ENCODE measurements at places on chromosomes 2 and 18.

- no peak for DNase-seq
Measured at GRCh38 chr2:119126650-119127049, 31.9 kb downstream of the C1QL2 start.

GRCh38 chr2:62038975-62039771 lies 133.7 kb downstream of the COMMD1 start:
- DNase-seq: no peak

DNA sequence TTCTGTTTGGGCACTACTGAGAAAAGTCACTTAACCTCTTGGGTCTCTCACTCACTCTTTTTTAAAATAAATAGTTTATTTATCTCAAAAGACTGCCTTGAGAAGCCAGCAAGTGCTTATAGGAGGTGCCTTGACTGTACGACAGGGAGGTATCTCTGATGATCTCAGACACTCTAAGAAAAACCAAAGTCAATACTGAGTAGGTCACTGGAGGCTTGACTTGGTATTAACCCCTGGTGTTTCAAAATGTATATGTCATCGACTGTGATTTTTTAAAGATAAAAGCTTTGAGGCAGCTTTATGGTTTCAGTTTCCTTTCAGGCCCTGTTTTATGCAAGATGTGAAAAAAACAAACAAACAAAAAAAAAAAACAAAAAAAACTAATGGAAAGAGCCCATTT lies 33.7 kb downstream of the MREG start:
- DNase-seq: no peak

DNA sequence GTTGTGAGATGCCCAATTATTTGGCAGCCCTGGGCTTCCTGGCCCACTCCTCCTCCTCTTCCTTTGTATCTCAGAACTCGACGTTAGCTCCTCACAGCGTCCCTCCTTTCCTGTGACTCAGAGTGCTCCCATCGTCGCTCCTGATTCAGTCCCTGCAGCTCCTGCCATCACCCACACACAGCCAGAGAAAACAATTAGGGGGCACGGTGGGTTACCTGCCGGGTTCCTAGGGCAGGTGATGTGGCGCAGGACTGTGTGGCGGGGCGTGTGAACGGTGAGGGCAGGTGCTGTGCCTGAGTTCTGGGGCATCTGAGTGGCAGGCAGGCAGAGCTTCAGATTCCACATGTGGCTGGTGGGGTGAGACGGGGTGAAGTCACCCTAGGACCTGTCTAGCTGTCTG lies 42.6 kb downstream of the GLI2 start:
- no peak for DNase-seq

DNA sequence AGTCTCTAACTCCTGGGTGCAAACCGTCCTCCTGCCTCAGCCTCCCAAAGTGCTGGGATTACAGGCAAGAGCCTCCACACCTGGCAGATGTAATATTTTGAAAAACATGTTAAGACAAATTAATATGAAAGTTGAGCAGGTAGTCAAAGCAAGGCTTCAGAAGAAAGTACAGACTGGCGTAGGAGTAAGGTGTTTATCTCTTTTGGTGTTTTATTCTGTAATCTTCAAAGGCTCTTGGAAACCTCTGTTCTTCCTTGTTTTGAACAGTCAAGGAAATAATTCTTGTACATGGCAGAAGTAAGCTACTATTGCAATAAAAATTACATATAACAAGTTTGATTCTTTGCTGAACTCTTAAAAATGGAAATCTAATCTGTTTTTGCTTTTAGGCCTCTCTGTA lies 5.3 kb downstream of the RNF138 start:
- DNase-seq: no peak
